ENCODE measurements at places on chromosomes 3 and 15.

GRCh38 chr3:194083637-194084224 is 52.2 kb upstream of the HES1 start:
- DNase-seq = no peak

DNA sequence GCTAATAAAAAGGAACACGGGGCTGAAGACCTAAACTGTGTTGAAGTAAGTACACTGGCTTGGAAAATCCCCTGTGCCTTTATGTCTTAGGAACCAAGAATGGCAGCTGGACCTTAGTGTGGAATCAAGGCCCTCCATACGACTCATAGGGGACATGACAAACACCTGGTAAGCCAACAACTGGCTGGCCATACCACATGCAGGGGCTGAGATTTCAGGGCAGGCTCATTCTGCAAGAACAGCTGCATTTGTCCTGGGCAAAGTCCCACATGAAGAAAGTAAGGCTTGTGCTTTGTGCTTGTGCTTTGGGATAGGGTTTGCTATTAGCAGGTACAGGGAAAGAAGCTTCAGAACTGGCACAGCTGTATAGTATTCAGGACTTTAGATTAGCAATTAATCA is 18.0 kb downstream of the ETV5 start:
- DNase-seq = no peak

GRCh38 chr3:148866261-148866660 is 1.2 kb downstream of the CPA3 start:
- no peak for DNase-seq

DNA sequence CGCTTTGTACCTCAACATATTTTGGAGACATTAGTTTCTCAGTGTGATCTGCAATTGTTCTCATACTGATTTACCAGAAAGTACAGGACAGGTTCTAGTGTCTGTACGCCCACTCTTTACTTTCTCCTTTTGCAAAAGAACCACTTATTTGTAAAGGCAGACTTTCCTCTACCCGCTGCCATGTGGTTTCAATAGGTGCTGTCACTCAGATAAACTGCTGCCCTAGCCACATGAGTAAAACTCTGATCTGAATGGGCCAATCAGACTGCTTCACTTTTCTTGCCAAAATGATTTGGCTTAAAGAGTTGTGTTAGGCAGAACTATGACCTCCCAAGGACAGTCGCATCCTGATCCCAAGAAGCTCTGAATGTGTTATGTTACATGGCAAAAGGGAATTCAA is 984.6 kb upstream of the NR2F2 start:
- DNase-seq = no peak

GRCh38 chr15:37806808-37807207 is 127.6 kb upstream of the TMCO5A start:
- DNase-seq = no peak

- DNase-seq = no peak
Observed at GRCh38 chr3:557972-558371, 361.4 kb downstream of the CHL1 start.

DNA sequence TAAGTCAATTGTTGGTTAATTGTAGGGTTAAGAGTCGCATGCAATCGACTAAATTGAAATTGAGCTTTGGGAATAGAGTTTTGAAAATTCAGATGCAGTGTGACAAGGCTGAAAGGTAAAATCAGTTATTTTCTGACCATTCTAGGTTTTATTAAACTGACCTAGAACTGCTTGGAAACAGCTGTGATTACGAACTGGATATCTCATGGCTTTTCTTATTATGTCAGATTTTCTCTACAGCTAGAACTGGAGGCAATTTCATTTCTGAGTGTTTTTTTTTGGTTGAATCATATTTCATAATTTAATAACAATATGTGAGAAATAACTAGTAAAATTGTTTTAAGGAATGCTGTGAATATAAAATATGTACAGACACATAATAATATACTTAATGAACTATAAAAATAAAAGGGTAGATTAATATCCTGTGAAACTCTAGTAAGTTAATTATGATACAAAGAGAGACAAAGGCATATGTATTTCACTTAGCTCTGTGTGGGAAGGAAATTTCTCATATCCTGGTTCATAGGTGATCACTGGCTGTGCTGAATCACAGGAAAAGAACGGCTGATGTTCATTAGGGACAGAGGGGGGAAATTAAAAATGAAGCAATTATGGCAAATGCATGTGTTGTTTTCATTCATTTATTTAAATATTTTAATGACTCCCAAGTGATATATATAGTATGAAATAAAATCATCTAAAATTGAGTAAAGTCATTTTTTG is 403.2 kb downstream of the ZIC1 start:
- DNase-seq = no peak

DNA sequence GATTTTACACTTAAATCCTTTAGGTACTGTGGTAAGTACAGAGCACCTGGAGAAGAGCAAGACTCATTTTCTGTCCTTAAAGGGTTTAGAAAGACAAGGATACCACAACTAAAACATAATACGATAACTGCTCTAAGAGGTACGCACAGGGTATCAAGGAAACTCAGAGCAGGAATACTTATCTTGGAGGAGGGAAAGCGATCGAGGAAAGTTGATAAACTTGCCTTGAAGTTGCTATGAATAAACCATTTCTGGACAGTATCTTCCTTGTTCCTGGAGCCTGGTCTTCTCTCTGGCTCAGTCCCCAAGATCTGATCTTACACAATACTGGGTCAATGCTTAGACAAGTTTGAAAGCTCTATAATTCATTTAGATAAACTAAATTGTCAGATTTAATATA is 17.6 kb upstream of the GATM start:
- no peak for DNase-seq

DNA sequence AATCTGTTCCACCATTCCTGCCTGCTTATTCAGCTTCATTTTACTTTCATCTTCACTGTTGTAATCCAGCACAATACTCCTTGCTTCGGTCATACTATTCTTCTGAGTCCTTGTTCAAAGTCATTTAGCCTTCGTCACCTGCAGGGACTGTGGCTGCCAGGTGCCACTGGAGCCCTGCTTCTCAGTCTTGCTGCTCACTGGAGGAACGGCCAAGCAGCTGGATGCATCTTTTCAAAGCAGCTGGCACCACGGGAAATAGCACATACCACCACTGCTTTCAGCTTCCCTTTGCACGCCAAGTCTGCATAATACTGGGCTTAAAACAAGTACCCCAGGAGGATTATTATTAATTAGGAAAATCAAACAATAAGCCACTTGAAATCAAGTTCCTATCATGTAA is 287.6 kb downstream of the BCHE start:
- DNase-seq = no peak

GRCh38 chr15:62880278-62880677 is 162.3 kb upstream of the TPM1 start:
- no peak for DNase-seq

DNA sequence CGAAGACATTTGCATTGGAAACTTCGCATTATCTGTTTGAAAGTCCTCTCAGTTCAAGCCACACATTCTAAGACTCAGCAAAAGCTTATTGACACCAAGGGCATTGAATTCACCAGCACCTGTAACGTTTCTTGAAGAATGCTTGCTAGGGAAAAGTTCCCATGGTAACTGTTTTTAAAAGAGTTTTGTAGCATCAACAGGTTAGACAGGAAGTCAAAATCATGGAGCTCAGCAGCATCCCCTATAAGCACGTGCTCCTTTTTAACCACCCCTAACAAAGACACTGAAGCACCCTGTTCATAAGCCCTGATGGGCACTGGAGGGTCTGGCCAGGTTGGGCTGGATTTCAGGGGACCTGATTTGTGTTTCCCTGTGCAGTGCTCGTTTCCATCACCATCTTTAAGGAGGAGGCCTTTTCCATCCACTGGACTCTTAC is 229.7 kb upstream of the BHLHE40 start:
- no peak for DNase-seq

GRCh38 chr3:74787011-74787410 is 172.6 kb upstream of the CNTN3 start:
- no peak for DNase-seq
